ENCODE measurements at places on chromosomes 1 and 21.

DNA sequence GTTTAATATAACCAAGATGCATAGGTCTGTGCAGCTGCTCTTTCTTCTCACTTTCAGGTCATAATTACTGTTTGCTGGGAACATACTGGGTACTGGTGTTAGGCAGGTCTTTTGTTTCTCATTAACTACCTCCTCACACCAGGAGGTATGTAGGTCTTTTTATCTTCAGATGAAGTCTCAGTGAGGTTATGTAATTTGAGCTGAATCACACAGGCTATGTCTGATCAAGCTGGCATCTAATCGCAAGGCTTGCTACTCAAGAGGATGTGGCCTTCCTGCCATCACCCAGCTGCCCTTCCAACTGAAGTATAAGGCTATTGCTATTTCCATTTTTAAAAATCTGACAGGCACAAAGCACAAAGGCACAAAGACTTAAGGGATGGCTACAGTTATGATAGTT, 96.4 kb downstream of the RUNX1 start:
- DNase-seq, result no peak

DNA sequence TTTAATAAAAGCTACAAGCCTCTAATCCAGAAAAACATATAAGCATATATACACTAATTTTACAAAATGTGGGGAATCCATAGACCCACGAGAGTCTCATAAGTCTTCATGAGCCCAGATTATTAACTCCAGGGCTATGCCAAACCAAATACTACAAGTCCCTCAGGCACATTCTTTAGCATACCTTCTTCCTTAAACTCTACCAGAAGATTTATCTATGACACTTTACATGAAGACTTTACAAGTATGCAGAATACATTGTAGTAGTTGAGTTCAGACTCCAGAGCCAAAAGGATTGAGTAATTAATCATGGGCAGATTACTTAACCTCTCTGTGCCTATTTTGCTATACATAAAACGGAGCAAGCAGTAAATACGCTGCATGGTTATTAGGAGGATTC, 793.7 kb upstream of the ADGRL2 start:
- DNase-seq, result no peak

GRCh38 chr1:210377731-210378333, 49.1 kb downstream of the HHAT start:
- DNase-seq, result no peak

- DNase-seq, result no peak
These were observed 55.3 kb upstream of the BOLA1 start for GRCh38 chr1:149844101-149844500.

- no peak for DNase-seq
These were observed 140.4 kb downstream of the COP1 start for GRCh38 chr1:176066709-176067108.

- no peak for DNase-seq
These were observed 48.4 kb downstream of the B3GALT5 start for GRCh38 chr21:39661121-39661520.

GRCh38 chr1:167420510-167420909, 97.8 kb downstream of the CD247 start:
- DNase-seq, result no peak

- DNase-seq, result no peak
These were observed 113.4 kb upstream of the ATP1A1 start for GRCh38 chr1:116259663-116260062.

DNA sequence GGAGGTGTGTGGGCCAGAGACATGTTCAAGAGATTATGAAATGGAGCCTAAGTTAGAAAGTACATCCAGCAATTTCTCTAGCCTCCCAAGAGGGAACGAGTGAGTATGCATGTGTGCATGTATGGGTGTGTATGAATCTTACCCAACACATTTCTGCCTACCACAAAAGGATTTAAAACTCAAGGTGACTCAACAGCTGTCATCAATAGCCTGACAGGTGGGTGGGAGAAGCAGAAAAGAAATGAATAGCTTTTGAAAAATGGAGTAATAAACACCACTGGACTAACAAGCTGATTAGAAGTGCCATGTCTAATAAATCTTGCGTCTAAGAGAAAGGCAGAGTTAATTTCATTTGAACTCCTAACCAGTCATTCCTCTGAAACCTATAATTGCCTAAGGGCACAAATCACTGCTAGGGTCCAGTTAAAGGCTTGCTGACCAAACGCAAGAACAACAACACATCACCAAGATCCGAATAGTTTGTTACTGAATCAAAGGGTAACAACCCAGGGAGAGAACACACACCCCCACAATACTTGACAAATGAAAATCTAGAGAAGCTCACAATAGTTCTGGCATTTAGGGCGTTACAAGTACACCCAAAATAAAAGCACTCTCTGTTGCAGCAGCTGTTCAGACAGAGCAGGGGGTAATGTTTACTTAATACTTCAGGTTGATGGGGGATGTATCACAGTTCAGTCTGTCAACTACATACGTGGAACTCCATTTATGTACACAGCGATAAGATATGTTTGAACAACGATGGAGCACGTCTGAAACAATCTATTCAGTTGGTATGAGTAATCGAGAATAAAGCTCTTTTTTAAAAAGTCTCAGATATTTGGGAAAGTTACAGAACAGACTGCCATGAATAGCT, 1.4 kb downstream of the KIAA0319L start:
- no peak for DNase-seq

GRCh38 chr1:246787781-246788513, 63.7 kb downstream of the SCCPDH start:
- DNase-seq, result no peak
